ENCODE measurements at places on chromosomes 2 and 18.

DNA sequence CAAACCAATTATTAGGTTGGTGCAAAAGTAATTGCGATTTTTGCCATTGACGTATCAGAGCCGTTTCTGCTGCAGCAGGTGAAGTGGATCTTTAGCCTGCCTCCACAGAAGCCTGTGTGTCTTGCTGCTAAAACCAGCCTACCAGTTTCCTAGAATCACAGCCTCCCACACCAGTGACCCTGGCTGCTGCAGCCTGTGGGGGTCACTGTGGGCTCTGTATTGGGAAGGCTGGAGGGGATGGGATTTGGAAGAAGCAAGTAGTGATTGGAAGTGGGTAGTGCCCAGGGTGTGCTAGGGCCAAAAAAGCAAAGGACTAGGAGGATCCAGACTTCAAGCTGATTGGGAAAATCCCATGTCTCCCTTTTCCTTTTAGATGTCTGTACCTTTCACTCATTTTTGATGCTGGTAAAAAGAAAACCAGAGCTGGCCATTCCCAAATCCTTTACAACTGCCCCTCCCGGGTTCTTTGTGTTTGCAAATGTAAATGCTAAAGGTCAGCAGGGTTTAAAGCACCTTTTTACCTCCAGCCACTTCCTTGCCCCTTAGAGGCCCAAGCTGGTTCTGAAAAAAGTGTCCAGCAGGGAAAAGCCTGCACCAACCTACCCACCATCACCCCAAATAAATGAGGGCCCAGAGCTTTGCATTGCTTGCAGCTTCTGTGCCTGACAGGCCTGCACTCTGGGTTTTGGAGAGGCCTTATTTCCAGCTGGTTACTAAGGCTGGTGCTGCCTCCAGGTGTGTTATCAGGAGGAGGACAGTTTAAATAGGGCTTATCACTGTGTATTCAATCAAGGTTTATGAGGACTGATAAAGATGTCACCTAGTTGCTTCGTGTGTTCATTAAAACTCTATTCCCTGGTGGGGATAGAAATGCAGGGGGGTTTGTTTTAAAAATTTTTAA lies 172.0 kb downstream of the MIB1 start:
- peak; percentile 21 for DNase-seq

GRCh38 chr2:66579186-66580126 lies 144.5 kb downstream of the MEIS1 start:
- DNase-seq, result no peak

DNA sequence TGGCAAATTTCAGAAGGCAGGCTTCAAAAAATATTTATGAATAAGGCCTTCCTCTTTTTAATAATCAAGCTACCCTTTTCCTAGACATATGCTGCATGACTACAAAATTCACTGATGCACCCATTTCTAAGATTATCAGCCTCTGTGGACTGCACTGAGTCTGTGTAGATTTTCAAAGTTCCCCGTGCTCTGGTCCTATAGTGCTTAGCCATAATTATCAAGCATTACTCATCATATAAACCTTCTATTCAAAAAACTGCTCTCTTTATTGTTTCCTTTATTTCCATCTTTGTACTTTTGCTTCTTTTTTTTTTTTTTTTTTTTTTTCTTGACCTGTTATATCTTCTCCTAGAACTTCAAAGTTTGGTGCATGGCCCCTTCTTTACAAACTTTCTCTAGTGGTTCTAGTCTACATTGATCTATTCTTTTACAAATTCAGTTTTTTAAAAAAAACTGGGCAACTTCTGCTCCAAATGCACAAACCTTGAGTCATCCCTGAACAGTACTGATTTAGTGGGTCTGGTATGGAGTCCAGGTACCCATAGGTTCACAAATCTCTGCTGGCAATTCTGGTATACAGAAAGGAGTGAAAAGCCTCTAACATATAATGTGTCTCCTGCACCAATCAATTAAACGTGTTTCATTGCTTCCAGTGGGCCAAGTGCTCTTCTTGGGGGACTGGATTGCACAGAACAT lies 481.9 kb downstream of the NUP35 start:
- no peak for DNase-seq

GRCh38 chr2:165886487-165887146 lies 67.0 kb downstream of the TTC21B start:
- DNase-seq, result no peak

- no peak for DNase-seq
Observed at GRCh38 chr2:60447943-60448342, 105.5 kb downstream of the BCL11A start.

GRCh38 chr2:79887747-79888374 lies 375.0 kb downstream of the CTNNA2 start:
- DNase-seq, result peak; percentile 68

GRCh38 chr2:39091543-39091942 lies 29.3 kb downstream of the SOS1 start:
- no peak for DNase-seq

DNA sequence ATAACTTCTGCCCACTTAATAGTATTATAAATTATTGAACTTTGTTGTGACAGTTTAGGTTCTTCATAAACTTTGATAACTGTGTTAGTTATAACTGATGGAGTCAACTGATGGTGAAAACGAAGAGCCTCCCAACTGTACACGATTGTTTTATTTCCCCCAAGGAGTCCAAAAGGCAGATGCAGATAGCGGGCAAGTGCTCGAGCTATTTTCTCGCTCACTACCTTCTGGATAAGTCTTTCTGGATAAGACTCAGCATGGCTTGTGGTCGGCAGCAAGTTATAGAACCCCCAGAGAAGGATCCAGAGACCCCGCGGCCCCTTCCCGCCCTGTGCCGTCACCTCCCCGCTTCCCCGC lies 517 bp downstream of the GCFC2 start:
- DNase-seq, result no peak

- no peak for DNase-seq
Observed at GRCh38 chr2:21022792-21023367, 21.0 kb downstream of the APOB start.

DNA sequence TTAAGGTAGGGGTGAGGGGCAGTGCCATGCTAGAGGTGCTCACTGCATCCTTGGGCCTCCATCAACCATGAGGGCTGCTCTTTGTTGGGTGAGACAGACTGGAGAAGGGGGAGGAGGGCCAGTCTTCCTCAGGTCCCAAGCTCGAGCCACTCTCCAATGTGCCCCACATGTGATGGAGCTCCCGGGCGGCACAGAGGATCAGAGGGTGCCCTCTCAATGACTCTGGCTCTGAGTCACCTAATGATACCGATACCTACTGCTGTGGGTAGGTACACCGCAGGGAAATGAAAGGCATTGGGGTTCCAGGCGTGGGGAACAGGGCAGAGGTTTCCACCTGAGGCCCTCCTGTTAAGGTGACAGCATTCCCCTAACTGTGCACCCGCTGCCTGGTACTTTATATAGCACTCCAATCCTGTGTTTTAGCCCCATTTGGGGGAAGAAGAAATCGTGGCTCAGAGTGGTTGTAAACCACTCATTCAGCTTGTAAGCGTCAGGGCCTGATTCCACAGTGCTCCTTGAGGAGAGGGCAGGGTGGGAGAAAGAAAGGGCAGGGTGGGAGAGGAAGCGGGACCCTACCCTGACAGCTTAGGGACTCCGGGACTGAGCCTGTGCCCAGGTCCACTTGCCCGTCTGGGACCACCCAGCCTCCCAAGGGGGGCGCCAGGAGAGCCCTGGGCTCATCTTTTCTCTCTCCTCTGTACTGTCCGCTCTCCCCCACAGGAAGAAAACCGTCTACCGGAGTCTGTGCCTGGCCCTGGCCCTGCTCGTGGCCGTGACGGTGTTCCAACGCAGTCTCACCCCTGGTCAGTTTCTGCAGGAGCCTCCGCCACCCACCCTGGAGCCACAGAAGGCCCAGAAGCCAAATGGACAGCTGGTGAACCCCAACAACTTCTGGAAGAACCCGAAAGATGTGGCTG lies 1.8 kb downstream of the B3GNT7 start:
- no peak for DNase-seq

DNA sequence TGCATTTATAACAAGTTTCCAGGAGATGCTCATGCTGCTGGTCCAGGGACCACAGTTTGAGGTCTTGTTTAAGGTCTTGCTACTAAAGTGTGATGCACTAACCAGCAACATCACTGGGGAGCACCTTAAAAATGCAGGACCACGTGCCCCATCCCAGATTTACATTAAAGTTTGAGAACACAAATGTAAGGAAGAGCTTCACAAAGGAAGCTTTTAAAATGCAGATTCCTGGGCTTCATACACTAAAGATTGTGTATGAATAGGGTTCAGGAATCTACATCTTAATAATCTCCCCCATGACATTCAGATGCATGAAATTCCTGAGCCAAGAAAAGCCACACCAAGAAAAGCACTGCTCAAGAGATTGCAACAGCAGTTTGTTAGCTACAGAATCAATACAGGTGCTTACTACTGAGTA lies 235.3 kb upstream of the TANK start:
- no peak for DNase-seq

DNA sequence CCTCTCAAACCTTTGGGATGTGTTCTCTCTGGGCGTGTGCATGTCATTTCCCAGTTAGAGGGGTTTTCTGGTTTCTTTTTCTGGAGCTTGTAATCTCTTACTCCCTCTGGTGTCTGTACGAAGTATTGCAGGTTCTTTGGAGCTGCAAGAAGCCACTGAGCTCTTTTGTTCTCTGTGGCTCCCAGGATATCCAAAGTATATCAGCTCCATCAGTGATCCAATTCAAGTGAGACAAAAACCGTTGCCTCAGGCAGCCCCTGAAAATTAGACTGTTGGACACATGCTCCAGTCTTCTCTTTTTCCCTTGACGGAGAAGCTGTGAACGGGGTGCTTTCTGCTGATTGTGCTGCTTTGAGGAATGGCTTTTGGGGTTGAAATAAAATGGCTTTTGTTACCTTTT lies 59.0 kb upstream of the LDLRAD4 start:
- DNase-seq, result peak; percentile 83

GRCh38 chr2:48738806-48739205 lies 16.7 kb downstream of the LHCGR start:
- DNase-seq, result peak; percentile 12

- DNase-seq, result no peak
Observed at GRCh38 chr2:169822036-169822435, 2.7 kb downstream of the METTL5 start.

DNA sequence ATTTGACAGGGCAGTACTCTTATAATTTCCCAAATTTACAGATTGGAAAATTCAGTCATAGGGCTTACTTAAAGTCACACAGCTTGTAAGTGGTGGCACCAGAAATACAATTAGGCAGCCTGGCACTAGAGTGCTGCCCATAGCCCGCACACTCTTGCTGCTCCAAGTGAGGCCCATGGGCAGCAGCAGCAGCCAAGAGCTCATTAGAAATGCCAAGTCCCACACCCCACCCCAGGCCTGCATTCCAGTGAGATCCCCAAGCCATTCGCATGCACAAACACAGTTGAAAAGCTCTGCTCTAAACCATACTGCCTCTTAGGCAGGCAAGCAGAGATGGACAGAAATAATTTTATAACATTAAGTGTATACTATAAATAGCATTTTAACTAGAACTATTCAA lies 379.3 kb upstream of the PKDCC start:
- no peak for DNase-seq

GRCh38 chr2:49664827-49665226 lies 510.5 kb upstream of the FSHR start:
- no peak for DNase-seq

DNA sequence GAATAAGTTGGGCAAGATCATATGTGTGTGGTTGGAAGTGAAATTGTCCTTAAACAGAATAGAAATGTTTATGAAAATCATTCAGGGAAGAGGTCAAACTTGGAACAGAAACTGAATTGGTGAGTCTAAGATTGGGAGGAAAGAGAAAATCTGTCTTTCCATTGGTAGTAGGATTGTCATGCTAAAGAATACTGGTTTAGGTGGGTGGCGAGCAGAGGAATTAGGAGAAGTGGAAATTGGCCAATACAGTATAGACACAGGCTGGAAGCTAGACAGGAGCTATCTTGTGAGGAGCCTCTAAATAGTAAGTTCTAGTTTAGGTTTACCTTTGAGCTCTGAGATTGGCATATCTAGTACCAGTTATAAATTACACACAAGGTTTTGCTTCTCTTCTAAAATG lies 80.9 kb upstream of the KYNU start:
- no peak for DNase-seq

GRCh38 chr18:61666876-61667590 lies 225.8 kb downstream of the RNF152 start:
- DNase-seq, result no peak

DNA sequence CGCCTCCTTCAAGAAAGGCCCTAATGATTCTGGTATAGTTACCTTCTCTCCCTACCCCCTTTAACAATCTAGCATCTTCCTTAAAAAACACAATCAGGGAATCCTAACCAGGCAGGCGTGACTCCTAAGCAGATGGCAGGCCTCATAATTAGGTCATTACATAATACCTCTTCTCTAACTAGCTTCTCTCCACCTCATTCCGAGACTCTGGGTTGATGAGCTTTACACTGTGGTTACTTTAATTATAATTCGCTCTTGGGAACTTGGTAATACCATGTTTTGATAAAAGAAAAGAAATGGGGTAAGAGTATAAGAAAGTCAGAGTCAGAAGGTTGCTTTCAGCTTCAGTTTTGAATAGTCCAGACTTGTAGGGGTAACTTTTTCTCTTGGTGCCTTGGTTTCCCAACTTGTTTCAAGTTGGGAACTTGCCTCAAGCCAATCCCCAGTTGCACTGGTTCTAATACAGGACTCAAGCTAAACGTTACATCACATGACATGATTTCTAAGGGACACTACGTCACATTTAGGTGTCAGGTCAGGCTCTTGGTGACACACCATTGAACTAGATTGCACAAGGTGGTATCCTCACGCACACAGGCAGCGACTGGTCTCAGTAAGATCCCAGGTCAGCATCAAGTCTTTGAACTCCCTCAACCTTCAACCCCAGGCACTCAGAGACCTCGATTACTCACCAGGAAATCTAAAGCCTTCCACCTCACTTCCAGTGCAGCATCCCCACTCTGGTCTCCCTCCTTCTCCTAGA lies 59.2 kb downstream of the AAK1 start:
- no peak for DNase-seq

GRCh38 chr2:178934571-178934970 lies 115.4 kb downstream of the CCDC141 start:
- no peak for DNase-seq

DNA sequence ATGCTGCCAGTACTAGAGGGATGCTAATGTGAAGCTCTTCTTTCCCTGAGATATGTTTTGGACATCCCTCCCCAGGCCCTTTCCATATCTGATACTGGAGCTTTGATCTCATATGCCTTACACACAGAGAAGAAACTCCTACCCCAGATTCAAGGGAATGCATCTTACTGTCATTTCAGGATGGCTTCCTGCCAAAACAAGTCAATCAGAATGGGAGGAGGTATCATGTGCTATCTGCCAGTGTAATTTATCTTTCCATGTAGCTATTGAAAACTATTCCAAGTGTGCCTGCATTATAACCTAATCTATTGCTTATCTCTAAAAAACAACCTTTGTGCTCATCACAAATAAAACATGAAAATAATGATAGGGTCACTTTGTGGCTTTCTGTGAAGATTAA lies 269.9 kb upstream of the SETBP1 start:
- no peak for DNase-seq

All from dermis blood vessel endothelial cell (primary cell).